ENCODE measurements at places on chromosomes 6 and 20.

DNA sequence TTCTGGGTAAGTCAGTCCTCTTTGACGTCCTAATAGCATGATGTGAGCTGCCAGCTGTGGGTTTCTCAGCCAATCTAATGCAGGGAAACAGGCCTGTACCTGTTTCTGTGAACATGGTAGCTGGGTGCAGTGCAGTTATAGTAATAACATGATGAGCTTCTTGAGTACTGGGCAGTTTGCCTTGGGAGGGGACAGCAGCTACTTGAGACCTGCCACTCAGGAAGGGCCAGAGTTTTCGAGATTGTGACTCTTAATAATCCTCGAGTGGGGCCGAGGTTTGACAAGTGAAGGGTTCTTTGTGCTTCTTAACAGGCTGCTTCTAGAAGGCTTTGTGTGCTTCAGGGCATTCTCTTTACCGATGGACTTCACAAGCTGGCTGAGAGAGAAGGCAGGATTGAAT is 180.1 kb downstream of the JARID2 start:
- DNase-seq = no peak

- DNase-seq = peak; percentile 13
Observed at GRCh38 chr6:144343701-144344428, 58.7 kb downstream of the UTRN start.

DNA sequence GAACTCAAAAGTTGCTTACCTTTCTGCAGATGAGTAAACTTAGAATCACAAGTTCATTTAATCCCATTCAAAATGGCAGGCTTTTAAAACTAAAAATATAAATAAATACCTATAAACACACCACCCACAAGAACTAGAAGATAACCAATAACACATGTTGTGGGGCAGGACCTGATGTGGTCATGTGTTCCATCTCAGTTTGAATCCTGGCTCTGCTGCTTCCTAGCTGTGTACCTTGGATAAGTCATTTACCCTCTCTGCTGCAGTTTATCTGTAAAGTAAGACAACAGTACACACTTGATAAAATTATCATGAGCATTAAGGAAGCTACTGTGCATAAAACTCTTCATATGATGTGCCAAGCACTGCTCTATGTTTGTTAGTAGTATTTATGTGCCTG is 22.0 kb downstream of the TRIM27 start:
- no peak for DNase-seq

DNA sequence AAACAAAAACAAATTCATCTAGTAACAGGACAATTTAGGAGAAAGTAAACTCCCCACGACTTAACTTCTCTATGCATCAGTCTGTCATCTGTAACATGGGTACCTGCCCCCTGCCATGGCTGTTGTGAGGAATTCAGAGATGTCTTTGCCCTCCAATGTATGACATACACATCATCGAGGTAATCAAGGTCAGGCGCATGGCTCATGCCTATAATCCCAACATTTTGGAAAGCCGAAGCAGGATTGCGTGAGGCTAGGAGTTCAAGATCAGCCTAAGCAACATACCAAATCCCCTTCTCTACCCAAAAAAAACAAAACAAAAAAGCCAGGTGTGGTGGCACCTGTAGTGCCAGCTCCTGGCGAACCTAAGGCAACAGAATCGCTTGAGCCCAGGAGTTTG is 9.0 kb downstream of the EEF1A1 start:
- no peak for DNase-seq

DNA sequence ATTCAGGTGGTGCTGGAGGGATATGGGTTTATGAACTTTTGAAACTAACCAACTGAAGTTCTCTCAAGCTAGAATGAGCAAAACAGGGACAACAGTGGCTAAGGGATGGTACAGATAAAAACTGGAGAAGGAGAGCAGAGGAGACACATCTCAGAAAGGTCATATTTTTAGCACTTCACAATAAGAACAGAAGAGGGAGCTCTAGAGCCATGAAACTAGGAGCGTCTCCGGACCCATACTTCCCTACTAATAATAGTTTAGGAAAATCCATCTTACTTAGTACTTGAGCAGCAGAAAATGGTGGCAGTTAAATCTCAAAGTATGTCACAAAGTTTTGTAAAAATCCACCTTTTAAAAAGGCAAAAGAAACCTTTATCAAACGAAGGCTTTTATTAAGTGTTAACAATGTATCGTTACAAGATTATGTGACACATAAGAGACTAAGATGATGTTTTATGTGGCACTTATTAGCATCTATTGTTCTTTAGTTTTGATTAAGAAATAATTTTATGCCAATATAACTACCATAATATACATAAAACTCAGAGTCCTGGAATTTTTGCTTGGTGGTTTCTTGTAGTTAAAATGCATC is 278.6 kb downstream of the TBC1D32 start:
- peak; percentile 34 for DNase-seq

- DNase-seq = no peak
Observed at GRCh38 chr6:29702519-29703103, 20.6 kb upstream of the HLA-F start.

GRCh38 chr20:43559147-43559987 is 540 bp downstream of the SGK2 start:
- DNase-seq = no peak

GRCh38 chr6:114282292-114282691 is 60.5 kb downstream of the HS3ST5 start:
- no peak for DNase-seq

DNA sequence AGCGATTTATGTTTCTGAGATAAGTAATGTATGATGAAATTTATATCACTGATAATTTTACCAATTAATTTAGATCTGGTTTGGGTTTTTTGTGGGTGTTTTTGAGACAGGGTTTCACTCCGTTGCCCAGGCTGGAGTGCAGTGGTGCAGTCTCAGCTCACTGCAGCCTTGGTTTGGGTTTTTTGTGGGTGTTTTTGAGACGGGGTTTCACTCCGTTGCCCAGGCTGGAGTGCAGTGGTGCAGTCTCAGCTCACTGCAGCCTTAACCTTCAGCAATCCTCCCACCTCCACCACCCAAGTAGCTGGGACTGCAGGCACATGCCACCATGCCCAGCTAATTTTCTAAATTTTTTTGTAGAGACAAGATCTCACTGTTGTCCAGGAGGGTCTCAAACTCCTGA is 13.0 kb downstream of the MRS2 start:
- DNase-seq = no peak

DNA sequence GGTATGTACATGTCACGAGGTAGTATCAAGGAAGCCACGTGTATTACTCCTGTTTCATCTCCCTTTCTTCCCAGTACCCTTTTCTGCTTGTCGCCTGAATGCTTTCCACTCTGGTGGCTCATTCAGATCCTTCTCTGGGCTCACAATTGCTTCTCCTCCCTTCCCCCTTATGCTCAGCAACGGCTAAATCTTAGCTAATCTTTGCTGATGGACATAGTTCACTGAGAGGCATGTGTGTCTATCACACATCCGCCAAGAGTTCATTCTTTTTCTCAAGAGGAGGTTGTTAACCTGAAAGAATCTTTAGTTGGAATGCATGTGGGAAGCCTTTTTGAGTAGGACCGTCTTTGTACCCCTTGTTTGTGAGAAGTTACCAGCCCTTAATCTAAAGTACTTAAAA is 25.8 kb upstream of the MROH8 start:
- DNase-seq = no peak

GRCh38 chr6:139091826-139092225 is 43.1 kb upstream of the HECA start:
- no peak for DNase-seq

DNA sequence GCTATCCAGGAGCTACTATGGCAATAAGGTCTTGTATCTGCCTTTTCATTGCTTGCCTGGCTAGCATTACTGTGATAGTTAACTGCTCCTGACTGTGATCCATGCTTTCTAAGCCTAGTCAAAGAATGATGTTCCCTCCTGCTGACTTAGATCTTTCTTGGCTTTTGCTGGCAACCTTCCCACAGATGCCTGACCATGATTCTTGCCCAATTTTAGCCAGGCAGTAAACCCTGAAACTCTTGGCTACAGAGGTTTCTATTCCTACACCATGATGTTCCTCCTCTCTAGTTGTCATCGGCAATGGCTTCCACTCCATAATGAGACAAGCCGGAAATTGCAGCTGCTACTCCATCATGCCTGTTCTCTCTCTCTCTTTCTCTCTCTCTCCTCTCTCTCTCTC is 238.1 kb downstream of the HAO1 start:
- DNase-seq = peak; percentile 25

GRCh38 chr6:8240301-8240700 is 138.0 kb upstream of the EEF1E1 start:
- DNase-seq = no peak

DNA sequence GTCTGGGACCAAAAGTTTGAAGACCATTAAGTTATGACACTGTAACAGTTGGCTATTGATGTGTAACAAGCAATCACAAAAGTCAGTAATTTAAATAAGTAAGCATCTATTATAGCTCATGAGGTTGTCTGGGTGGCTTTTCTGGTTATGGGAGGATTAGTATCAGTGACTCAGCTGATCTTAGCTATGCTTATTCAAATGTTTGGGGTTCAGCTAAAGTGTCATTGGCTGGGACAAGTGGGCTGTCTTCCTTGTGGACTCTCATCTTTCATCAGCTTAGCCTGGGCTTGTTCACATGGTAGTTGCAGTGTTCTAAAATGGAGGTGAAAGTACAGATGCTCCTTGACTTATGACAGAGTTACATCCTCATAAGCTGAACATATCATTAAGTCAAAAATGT is 74.6 kb upstream of the LAMP5 start:
- DNase-seq = no peak

- DNase-seq = no peak
Observed at GRCh38 chr6:166351715-166352285, 9.5 kb upstream of the SFT2D1 start.

GRCh38 chr6:81772741-81773140 is 20.3 kb upstream of the TENT5A start:
- DNase-seq = no peak

DNA sequence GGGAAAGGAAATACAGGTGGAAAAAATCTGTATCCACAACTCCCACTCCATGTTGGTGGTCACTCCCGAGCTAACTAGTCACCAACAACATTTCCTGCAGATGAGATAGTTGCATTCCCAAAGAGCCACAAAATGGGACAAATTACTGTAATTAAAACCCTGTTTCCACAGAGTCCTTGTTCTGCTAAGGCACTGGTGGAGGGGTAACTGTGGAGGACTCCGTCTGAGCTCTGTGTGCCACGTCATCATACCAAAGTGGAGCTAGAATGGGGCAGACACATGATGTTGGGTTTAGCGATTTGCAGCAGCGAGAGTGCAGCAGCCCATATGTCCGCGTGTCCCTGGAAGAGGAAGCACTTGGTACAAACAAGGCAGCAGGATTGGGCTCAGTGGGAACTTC is 172.5 kb upstream of the KCNK16 start:
- DNase-seq = no peak

GRCh38 chr6:158808941-158809678 is 10.1 kb downstream of the EZR start:
- DNase-seq = no peak

DNA sequence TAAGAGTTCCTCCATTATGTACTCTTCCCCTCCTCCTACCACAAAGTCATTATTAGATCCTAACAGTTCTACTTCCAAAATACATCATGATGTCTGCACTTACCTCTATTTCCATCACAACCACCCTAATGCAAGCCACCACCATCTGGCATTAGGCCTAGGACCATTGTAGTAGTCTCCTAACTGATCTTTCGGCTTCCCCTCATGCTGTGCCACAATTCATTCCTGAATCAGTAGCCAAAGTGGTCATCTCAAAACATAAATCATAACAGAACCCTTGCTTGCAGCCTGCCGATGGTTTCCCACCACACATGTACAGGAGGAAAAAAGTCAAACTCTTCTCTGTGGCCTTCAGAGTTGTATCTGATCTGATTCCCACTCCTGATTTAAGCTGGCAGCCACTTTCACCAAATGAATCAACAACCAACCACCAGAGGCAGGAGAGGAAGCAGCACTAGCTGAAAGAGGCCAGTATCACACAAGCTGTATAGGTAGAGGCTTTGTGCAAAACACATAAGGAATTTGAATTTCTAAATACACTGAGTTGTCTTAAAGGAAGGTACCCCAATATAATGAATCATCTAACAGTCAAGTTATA is 26.1 kb downstream of the FAM184A start:
- DNase-seq = no peak

- DNase-seq = no peak
Observed at GRCh38 chr6:153170511-153170910, 39.4 kb upstream of the RGS17 start.

- DNase-seq = no peak
Observed at GRCh38 chr6:516213-516612, 124.7 kb downstream of the IRF4 start.

DNA sequence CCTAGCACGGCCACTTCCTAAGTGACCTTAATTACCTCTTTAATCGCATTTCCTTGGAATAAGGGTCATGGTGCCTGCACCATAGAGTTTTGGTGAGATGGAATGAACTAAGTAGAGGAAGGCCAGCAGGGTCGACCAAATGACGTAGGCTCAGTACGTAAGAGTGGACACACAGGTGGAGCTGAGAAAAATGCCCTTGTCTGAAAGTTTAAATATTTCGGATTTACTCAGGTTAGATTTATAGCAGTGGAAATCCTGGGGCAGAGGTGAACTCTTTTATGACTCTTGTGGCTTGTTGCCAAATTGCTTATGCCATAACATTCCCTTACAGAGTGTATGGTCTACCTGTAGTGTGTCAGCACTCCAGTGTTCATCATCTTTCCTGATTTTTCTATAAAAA is 23.6 kb upstream of the BTBD3 start:
- DNase-seq = no peak

DNA sequence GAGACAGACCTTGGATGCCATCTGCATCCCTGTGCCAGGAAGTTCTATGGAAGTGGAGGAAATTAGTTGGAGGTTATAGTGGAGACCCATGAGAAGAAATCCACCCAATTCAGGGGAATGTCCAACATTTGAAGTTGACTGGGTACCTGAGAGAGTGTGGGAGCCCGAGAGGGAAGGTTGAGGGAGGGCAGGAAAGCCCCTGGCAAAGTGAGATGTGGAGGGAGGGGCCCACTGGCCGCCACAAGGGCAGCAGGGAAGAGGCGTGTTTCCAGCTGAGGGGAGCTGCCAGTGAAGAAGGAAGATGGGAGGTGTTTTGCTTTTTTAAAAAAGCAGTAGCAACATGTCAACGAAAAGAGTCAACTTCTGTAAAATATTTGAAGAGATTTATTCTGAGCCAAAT is 16.3 kb upstream of the SERPINB9 start:
- DNase-seq = no peak

- no peak for DNase-seq
Observed at GRCh38 chr6:150213301-150213700, 70.5 kb downstream of the PPP1R14C start.

DNA sequence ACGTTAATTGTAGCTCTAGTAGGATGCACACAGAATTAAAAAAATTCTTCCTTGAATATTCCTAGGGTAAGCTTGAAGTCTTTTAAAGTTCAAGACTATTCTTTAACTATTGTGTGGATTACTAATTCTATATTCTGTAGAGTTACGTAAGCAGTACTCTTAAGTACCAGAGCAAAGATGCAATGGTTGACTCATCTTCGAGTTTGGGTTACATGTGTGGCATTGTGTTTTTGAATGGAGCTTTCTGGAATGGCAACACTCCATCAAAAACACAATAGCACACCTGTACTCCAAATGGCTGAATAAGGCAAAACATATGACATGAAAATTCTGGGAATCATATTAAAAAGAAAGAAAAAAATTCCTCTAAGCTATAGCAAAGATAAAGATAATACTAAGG is 33.5 kb upstream of the CEP162 start:
- DNase-seq = no peak
